ENCODE measurements at places on chromosomes 11 and 22.
A peak's percentile ranks its signal among the peaks of the same experiment; 100 is the strongest.

GRCh38 chr11:26287067-26287518, 44.8 kb upstream of the ANO3 start:
- no peak for DNase-seq

GRCh38 chr11:98040061-98040808, 980.5 kb upstream of the CNTN5 start:
- DNase-seq: no peak

DNA sequence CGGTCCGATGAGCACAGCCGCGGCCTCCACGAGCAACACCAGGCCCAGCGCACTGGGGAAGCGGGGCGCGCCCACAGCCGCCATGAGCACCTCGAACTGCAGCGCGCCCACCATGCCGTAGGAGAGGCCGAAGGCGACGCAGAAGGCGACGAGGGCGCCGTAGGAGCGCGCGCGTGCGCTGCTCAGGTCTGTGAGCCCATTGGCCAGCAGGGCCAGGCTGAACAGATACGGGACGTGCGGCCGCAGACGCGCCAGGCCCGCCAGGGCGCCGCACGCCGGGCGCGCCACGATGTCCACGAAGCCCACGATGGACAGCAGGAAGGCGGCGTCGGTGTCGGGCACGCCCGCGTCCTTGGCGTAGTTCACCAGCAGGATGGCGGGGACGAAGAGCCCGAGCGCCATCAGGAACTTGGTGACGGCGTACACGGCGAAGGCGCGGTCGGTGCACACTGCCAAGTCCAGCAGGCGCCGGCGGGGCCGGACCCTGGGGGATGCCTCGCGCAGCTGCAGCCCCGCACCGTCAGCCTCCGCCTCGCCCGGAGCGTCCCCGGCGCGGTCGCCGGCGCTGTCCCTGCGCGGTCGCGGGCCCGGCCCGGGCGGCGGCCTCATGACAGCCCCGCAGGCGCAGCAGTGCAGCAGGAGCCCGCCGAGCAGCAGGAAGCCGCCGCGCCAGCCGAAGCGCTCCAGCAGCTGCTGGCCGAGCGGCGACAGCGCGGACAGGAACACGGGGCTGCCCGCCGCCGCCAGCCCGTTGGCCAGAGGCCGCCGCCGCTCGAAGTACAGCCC, 2.9 kb downstream of the SLC16A8 start:
- DNase-seq: no peak

DNA sequence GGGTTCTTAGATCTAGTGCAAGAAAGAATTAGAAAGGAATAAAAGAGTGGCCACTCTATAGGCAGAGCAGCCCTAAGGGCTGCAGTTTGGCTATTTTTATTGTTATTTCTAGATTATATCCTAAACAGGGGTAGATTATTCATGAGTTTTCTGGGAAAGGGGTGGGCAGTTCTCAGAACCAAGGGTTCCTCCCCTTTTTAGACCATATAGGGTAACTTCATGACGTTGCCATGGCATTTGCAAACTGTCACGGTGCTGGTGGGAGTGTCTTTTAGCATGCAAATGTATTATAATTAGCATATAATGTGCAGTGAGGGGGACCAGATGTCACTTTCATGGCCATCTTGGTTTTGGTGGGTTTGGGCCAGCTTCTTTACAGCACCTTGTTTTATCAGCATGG, 44.6 kb downstream of the METTL15 start:
- no peak for DNase-seq

DNA sequence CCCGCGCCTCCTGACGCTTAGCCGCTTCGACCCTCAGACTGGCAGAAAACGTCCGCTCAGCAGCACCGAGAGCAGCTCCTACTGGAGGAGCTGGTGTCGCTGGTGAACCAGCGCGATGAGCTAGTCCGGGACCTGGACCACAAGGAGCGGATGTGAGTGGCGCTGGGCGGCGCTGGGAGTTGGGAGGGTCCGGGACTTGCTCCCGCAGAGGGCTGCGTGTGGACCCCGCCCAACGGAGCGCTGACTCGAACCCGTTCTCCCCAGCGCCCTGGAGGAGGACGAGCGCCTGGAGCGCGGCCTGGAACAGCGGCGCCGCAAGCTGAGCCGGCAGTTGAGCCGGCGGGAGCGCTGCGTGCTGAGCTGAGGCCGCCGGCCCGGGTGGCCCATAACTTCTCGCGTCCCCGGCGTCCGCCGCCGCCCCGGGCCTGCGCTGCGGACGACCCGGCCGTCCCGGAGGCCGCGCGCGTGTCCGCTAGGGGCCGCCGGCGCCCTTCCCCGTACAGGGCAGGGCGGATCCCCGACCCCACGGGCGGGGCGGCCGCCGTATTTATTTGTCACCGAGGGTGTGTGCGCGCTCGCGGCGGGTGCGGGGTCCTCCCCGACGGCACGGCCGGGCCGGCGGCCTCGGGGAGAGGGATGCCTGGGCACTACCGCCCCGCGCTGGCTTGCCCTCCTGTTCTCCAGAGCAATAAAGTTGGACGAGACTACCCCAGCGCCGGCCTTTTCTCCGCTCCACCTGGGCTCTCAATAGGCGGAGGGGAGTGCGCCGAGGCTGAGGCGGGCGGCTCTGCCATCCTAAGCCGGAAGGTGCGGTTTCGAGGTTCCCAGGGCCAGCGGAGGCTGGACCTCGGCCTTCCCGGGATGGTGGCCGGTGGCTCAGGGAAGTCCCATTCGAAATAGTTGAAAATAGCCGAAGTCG, 3.4 kb downstream of the KCNK7 start:
- no peak for DNase-seq

GRCh38 chr22:47943729-47944700, 1181.6 kb downstream of the TBC1D22A start:
- DNase-seq: no peak

DNA sequence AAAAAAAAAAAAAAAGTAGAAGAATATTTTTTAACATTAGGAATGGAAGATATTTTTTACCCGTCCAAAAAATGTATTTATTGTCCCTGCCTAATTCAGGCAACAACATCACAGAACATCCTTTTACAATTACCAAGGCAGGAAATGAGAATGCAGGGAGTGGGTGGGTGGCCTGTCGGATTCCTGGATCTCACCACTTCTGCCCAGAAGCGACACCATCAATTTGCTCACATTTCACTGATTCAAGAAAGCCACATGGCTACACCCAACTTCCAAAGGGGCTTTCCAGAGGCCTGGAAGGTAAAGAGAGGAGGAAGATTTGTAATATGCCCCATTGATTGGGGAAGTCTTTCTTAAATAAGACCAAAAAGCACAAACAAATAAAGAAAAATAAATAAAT, 93.8 kb upstream of the CLPB start:
- DNase-seq: no peak

- DNase-seq: peak; percentile 46
These were observed 32.9 kb downstream of the RBFOX2 start for GRCh38 chr22:35995772-35996171.

DNA sequence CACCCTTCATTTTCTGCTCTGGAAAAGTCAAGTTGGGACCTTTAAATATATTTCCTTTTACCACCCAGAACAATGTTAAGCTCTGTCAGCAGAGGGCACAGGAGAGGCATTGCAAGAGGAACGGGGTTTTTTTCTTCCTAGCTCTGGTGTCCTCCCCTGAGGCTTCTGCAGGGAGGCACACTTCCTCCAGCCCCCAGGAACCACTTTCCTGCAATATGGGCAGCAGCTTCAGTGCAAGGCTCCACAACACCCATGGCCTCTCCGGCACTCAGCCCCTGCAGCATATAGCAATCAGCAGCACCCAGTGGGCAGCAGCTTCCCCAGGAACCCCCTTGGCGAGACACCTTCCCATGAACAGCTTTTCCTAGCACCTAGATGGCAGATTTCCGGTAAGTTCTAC, 101.4 kb downstream of the SYT9 start:
- no peak for DNase-seq

DNA sequence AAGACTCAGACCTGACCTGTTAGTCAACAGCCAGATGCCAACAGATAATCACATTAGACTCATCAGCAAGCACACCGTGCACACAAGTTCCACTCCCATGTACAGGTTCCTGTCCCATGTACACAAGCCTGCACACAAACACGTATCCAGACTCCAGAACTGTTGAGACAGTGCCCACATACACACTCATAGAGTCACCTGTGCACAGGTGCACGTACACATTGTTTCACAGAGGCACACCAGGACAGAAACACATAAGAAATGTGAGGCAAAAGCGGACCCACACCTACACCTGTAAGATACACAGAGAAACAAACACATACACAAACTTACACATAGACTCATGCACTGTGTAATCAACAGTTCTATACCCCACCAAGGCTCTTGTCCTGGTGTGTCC, 2.7 kb upstream of the ZNF74 start:
- DNase-seq: no peak

- DNase-seq: peak; percentile 51
These were observed 92.9 kb downstream of the SLC17A6 start for GRCh38 chr11:22431106-22431505.

GRCh38 chr11:61697078-61697502, 16.9 kb downstream of the DAGLA start:
- no peak for DNase-seq

DNA sequence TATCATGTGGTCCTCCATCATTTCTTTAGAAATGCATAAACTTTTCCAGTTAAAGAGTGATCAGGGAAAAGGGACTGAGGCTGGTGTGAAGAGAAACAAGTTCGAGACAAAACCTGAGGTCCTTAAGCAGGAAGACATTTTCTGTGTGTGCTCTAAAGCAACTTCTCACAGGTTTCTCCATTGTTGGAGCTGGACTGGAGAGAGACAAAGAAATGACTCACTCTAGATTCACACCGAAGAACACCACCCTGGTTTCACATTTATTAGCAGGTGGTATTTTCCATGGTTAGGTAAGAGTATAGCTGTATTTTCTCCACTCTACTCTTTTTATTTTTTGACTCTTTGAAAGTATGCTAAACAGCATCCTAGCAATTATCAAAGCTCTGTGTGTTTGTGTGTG, 736.4 kb downstream of the KCNA4 start:
- no peak for DNase-seq

GRCh38 chr11:78390809-78391208, 26.8 kb downstream of the GAB2 start:
- DNase-seq: no peak

DNA sequence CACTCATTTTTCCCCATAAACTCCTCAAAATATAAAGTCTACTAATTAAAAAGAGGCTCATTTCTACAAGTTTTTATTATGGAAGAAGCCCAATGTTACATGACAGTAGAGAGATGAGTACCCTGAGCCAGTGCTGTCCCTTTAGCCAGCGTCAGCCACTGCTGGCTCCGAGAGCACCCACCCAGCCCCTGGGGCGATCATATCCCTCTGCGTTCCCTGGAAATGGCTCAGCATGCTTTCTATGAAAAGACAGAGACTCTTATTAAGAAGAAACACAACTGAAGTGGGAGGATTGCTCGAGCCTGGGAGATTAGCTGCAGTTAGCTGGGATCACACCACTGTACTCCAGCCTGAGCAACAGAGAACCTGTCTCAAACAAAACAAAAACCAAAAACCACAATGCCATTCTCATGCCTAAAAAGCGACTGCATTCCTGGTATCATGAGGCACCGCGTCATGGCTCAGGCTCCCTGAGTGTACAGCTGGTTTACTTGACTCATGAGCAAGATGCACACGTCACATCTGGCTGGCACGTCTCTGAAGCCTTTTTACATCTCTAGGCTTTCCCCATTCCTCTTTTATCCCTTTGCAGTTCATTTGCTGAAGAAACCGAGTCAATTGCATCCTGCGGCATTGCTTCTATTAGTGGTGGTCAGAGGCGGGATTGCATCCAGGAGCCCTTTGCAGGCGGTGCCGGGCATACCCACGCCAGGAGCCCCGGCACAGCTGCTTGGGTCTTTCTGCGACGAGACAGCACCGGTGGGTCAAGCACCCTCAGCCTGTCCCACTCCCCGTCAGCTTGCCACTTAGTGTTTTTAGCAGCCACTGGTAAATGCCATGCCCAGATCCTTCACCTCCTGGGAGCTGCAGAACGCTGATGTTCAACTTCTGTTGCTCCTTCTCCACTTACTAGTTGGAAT, 119.9 kb downstream of the CTTN start:
- no peak for DNase-seq

GRCh38 chr11:91527380-91528030, 697.1 kb upstream of the FAT3 start:
- no peak for DNase-seq

DNA sequence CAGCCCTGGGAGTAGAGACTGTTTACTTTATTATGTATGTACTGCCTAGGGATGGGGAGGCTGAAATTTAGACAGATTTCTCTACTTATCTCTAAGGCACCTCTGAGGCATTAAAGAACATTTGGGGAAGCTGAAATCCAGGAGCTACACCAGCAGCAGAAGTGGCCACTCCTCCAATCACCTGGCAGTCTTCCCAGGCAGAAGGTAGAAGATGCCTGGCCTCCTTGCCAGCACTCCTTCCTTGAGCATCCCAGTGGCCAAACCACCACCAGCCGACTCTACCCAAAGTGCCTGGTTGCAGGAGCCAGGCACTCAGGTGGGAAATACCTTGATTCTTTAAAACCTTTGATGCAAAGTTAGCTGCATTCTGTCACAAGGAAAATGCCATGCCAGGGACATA, 1.9 kb upstream of the FAT3 start:
- DNase-seq: no peak

GRCh38 chr11:117183724-117184349, 5.3 kb downstream of the SIDT2 start:
- DNase-seq: no peak

DNA sequence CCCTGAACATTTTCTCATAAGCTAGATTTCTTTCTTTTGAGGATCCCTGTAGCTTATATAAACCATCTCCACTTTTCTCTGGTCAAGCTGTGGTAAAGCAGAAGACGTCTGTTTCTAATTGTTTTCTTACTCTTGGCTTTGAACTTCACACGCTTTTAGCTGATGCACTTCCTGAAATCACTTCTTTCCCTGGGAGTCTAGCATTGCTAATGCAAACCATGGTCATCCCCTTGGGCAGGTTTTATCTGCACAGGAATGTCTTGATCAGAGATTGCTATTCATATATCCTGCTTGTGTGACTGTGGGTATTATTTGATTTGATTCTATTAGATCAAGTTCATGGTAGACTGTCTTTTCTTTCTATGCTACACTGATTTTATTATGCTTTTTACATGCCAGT, 199.2 kb upstream of the POU2AF2 start:
- no peak for DNase-seq

GRCh38 chr11:76155500-76156227, 50.6 kb downstream of the WNT11 start:
- DNase-seq: no peak

GRCh38 chr11:21534288-21534687, 658.6 kb upstream of the ANO5 start:
- DNase-seq: no peak
